Stimulated activated CD4-positive, alpha-beta T cell treated with anti-CD3 and anti-CD28 coated beads, Interleukin-12 subunit alpha, Interleukin-12 subunit beta, amount 100 ng/mL, for 48 hours (primary cell): ENCODE measurements at places on chromosomes 6 and 20.

GRCh38 chr6:117573006-117573680 lies 29.2 kb downstream of the GOPC start:
- DNase-seq: no peak

DNA sequence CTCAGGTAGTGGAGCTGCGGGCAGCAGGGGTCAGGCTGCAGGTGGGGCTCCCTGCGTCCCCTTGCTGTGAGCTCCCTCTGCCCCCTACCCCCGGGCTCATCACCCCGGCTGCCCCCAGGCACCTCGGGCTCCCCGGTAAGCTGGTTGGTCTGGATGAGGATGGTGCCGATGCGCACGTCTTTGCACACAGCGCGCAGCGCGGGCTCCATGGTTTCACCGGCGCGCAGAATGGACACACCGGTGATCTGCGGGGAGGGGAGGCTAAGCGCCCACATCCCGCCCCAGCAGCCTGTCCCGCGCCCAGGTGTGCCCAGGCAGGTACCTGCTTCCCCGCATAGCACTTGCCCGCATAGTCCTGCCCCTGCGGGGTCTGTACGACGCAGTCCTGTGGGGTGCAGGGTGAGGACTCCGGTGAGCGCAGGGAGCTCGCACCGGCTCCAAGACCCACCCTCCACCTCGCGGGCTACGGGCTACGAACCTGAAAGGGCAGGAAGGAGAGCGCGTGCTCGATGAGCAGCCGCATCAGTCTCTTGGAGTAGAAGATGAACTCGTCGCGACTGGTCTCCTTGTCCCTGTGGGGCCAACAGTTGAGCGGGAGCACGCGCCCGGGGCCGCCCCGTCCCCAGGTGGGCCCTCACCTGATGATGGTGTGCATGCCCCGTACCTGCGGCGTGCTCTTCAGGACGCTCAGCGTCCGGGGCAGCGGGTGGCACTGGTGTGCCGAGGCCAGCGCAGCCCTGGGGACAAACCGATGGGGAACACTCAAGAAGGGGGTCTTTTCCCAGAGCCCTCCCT lies 15.5 kb downstream of the UCKL1 start:
- no peak for DNase-seq

DNA sequence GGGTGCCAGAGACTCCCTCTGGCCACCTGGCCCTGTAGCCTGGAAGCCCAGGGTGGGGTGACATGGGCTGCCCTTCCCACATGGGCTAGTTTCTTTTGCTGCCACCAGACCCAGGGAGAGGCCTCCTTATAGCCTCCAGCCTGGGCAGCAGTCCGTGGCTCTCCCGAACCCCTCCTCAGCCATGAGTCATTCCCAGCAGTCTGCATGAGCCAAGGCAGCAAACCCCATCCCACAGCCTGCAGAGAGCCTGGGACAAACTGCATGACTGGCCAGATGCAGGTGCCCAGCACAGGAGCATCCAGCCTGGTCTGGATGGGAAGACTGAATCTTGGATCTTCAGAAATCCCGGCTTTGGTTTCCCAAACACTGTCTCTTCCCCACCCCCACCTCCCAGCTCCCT lies 75.7 kb downstream of the MRPL14 start:
- no peak for DNase-seq

GRCh38 chr6:157989541-157990289 lies 8.1 kb downstream of the SYNJ2 start:
- no peak for DNase-seq

GRCh38 chr6:169643521-169643920 lies 58.3 kb downstream of the WDR27 start:
- no peak for DNase-seq

GRCh38 chr6:26115226-26115625 lies 28.0 kb downstream of the HFE start:
- DNase-seq: no peak
